GM12864 (cell line): ENCODE measurements at places on chromosomes 12 and 14.

- no peak for DNase-seq
Observed at GRCh38 chr12:125050868-125051267, 14.4 kb upstream of the AACS start.

- no peak for DNase-seq
Observed at GRCh38 chr14:79631276-79631675, 580.0 kb downstream of the DIO2 start.

DNA sequence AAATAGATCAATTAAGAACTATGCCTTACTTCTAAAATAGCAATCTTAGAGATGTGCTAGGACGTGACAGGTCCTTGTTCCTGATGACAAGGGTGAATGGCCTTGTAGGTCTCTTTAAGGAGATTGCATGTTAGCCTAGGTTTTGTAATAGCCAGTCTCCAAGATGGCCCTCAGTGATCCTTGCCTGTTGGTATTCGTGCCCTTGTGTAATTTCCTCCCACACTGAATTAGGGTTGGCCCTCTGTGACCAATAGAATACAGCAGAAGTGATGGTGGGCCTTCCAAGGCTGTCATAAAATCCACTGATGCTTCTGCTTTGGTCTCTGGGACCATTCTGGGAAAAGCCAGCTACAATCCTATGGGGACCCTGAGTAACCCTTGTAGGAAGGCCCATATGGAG is 38.2 kb upstream of the SNX6 start:
- no peak for DNase-seq

- DNase-seq = no peak
Observed at GRCh38 chr14:56145965-56146364, 27.8 kb downstream of the PELI2 start.
